ENCODE measurements at places on chromosomes 4 and X.

DNA sequence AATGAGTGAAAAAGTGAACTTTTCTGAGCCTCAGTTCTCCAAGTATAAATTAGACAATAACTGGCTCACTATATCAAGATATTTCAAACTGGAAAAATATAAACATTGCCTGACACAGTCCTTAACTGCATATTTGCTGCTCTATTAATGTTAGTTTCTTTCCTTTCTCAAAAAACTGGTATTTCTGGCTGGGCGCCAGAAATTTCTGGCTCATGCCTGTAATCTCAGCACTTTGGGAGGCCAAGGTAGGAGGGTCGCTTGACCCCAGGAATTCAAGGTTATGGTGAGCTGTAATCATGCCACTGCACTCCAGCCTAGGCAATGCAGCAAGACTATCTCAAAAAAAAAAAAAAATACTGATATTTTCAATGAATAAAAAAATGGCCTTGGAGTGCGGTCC, 227.0 kb downstream of the MAGEB17 start:
- no peak for DNase-seq

- peak; percentile 10 for DNase-seq
Measured at GRCh38 chr4:76504613-76505465, 69.8 kb downstream of the SHROOM3 start.

- DNase-seq: no peak
Measured at GRCh38 chrX:39313146-39313545, 511.9 kb downstream of the MID1IP1 start.

- no peak for DNase-seq
Measured at GRCh38 chr4:25861951-25862410, 807 bp downstream of the SEL1L3 start.

DNA sequence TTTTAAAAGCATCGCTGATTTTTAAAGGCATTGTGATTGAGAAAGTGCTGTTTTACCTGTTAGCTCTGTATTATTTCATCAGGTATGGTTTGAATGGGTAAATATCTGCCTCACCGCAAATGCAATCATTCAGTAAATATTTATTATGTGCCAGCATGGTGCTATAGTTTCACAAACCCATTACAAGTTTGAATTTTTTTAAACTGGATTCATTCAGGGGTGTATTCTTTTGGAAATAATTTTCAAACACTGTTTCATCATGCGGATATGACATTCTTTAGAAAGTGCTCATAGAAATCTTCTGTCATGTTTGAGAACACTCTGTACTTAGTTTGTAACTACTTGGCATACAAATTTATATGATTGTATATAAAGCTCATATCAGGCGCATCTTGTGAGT, 37.2 kb downstream of the LIMCH1 start:
- DNase-seq: no peak

DNA sequence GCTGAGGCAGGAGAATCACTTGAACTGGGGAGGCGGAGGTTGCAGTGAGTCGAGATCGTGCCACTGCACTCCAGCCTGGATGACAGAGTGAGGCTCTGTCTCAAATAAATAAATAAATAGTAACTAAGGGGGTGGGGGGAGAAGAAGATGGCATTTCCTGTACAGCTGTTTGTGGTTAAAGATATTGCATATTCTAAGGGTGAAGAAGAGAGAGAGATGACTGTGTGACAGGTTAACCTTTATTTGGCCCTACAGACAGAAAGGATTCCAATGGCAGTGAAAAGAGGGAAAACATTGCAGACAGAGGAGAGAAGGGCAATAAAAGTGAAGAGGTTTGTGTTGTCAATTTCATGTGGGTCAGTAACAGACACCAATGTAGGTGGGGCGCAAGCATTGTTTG, 9.4 kb downstream of the TASL start:
- DNase-seq: no peak

GRCh38 chr4:44186850-44187246, 261.8 kb downstream of the KCTD8 start:
- no peak for DNase-seq

DNA sequence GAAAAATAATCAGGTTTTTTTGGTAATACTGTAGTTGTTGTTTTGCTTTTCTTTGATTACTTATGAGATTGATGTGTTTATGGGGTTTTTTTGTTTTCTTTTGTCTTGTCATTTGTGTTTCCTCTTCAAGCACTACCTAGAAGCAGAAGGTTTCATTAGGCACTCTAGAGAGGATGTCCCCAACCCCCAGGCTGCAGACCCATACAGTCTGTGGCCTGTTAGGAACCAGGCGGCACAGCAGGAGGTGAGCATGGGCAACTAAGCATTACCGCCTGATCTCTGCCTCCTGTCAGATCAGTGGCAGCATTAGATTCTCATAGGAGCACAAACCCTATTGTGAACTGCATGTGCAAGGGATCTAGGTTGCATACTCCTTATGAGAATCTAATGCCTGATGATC, 22.9 kb upstream of the NOCT start:
- no peak for DNase-seq

GRCh38 chrX:66020631-66021334, 19.1 kb downstream of the VSIG4 start:
- DNase-seq: no peak

DNA sequence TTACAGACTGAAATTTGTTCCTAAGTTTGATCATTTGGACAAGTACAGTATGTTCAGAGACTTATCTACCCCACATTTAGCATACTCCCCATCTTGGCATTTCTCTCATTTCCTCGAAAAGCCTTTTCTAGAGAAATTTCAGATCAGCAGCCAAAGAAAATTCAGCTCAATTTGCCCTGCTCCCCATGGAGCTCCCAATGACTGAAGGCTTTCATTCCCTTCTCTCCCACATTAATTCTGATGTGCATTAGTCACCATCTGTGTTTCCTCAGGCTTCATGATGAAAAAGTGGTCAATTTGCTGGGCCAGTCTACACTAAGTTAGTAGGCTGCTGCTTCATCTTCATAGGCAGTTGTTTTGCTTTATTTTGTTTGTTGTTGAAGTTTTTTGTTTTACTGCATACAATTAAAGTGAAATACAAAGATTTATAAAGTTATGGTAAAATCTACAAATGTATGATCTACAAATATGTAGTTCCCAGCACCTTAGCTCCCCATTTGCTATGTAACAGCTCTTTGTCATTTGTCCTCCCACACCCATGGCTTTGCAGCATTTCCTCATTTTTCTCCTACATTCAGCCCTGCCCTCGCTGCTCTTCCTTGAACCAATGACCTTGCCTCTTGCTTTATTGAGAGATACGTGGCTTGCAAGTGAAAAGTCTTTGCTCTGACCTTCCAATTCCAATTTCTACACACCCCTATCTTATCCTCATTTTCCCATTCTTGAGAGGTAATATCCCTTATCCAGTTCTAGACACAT, 193.9 kb downstream of the ANAPC10 start:
- DNase-seq: no peak

- no peak for DNase-seq
Measured at GRCh38 chr4:13794819-13795565, 167.5 kb upstream of the BOD1L1 start.

GRCh38 chr4:14608630-14609029, 393.7 kb upstream of the CPEB2 start:
- DNase-seq: no peak

- no peak for DNase-seq
Measured at GRCh38 chrX:36626898-36627297, 381.3 kb upstream of the FAM47C start.

DNA sequence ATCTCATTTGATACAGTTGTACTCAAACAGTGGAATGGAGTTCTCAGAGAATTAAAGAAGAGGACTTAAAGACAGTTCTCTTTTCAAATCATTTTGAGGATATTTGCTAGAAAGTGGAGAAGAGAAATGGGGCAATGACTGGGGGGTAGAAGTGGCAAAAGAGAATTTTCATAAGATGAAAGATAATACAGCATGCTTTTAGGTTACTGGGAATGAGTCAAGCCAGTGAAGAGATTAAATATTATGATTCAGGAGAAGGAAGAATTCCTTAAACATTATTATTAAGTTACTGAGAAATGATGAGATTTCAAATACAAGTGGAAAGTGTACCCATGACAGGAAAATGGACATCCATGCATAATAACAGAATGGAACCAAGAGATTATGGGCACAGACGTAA, 219.0 kb upstream of the DKK2 start:
- DNase-seq: no peak
